ENCODE measurements at places on chromosomes 4 and X. TPM values are rescaled to one million over a fixed set of nuclear protein-coding genes. Genes with fewer than 3 reads are reported as not detected.

The NEIL3 gene
- 26.4 TPM for total RNA-seq

The FSTL5 gene
- total RNA-seq, result not detected

The DCAF12L2 gene
- not detected for total RNA-seq

The RBBP7 gene
- 265 TPM for total RNA-seq
